ENCODE measurements at places on chromosomes 2 and 18.

DNA sequence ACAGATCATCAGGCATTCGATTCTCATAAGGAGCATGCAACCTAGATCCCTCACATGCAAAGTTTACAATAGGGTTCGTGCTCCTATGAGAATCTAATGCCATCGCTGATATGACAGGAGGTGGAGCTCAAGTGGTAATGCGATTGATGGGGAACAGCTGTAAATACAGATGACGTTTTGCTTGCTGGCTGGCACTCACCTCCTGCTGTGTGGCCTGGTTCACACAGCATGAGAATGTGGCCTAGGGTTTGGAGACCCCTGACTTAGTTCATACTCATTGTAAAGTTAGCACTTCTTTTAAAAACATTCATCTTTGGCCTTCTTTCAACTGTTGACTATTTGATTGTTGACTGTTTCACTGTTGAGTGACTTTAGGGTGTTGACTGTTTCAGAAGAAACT lies 8.7 kb upstream of the CHMP1B start:
- no peak for DNase-seq

- DNase-seq, result no peak
Measured at GRCh38 chr2:189570570-189571031, 10.0 kb downstream of the SLC40A1 start.

DNA sequence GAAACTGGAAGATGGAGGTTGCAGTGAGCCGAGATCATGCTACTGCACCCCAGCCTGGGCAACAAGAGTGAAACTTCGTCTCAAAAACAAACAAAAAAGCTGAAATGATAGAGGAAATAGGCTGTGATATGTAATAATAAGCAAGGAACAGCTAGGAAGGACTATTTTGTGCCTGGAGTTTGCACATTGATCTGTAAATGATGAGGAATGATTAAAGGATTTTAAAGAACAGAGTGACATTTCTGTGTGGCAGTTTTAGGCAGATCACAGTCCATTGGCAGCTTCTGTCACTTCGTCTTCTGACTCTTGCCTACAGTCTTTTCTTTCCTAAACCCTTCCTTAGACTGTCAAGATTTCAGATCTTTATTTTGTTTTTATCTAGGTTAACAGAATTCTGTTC lies 19.4 kb downstream of the EPB41L5 start:
- DNase-seq, result no peak

DNA sequence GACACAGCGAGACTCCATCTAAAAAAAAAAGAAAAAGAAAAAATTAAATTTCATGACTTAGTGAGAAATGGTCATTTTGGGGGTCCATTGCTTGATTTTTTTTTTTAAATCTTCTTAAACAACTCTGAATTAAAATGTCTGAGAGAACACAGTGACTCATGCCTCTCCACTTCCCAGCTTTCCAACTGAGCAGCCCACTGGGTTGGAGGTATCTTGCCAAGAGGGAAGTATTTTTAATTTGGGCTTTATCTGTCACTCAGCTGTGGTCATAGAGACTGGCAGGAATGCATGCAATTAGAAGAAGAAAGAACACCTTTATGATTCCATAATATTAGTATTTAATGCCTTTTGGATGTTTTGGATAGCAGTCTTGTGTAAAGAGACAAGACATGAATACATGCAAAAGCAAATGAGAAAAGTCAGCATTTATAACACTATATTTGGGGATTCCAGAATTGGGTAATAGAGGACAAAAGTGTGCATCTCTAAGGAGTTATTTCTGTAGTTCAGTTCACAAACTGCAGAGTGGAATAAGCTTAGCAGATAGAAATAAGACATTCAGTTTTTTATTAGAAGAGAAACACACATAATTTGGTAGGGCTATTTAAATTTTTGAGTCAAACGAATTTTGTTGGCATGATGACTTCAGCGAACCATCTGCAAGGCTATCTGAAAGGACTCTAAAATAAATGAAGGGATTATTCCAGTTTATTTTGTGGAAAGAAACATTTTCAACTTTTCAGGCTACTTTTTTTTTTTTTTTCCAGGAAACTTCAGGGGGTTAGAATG lies 254.8 kb downstream of the TGIF1 start:
- DNase-seq, result no peak

All from effector CD4-positive, alpha-beta T cell (primary cell).